Fibroblast of the aortic adventitia (primary cell): ENCODE measurements at places on chromosomes 1 and 21. TPM values are rescaled to one million over a fixed set of nuclear protein-coding genes. Genes with fewer than 3 reads are reported as not detected.

NUP210L gene
- total RNA-seq, result 0.09 TPM in 1 of 2 replicates, not detected in the other

TNFSF18 gene
- 0.09 and 0.65 TPM in 2 replicates for total RNA-seq

GRCh38 chr21:44273046-44273445 is 11.3 kb upstream of the DNMT3L start:
- DNase-seq, result no peak

DNA sequence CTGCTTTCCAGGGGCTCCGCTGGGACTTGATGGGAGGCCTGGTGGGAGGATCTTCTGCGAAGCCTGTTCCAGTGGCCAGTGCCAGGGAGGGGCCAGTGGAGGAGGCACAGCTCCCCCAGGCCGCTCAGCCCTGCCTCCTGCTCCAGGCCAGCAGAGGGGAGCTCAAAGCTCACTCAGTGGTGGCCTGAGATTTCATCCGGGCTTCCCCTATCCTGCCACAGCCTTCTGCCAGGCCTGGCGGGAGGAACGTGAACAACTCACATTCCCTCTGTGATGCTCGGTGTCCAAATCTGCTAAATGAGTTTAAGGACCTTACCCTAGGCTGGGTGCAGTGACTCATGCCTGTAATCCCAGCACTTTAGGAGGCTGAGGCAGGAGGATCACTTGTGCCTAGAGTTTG is 3.3 kb downstream of the CLCNKB start:
- peak; percentile 22 for DNase-seq

- no peak for DNase-seq
Observed at GRCh38 chr1:64231654-64232053, 28.2 kb downstream of the UBE2U start.

DNA sequence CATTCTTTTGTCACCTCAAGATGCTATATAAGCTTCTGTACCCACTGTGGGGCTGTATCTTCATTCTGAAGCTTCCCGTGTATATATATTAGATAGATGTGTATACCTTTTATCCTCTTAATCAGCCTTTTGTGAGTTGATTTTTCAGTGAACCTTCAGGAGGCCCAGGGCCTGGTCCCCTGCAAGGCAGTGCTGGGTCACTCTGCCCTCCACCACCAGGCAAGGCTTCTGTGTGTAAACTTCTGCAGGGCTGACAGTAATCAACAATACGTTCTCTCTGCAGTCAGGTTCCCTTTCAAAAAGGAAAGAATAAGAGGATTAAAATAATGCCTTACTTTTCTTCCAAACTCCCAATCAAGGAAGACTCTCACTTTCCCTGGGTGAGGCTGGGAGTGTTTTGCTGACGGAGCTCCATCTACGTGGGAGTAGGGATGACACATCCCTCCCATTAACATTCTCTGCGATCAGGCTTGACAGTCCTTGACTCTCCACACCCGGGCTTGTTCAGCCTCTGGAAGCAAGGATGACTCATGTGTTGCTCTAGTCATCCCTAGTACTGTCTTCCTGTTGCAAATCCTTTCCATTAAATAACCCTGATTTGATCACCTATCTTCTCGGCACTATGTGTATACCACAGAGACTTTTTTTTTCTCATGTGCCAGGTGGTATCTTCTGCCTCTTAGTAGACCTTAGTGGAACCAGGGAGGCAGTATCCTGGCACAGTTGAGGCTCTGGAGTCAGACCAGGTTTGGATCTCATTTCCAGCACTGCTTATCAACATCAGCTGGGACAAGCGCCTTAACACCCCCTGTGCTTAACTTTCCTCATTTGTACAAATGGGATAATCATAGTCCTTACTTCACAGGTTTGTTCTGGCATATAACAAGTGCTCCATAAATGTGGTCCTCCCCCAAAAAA is 70.3 kb upstream of the KCNK1 start:
- DNase-seq, result peak; percentile 74
